ENCODE measurements at places on chromosomes 6 and 20.

DNA sequence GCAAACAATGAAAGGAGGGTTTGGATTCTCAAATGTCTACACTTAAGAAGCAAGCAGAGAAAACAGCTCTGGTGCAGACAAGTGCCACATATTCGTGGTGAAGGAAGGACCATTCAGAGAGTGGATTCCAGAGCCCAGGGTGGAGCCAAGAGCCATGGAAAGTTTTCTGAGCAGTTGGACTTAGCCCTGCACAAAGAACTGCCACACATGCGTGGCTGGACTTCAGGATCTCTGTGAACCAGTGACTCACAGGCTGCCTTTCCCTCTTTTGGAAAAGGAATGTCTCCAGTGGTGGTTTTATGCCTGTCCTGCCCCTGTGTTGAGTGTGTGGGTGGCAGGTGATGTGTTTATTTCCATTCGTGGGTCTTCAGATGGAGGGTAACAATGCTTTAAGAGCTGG, 489.5 kb downstream of the CDH26 start:
- DNase-seq = no peak

GRCh38 chr6:92648364-92649086, 770.8 kb downstream of the EPHA7 start:
- DNase-seq = no peak

DNA sequence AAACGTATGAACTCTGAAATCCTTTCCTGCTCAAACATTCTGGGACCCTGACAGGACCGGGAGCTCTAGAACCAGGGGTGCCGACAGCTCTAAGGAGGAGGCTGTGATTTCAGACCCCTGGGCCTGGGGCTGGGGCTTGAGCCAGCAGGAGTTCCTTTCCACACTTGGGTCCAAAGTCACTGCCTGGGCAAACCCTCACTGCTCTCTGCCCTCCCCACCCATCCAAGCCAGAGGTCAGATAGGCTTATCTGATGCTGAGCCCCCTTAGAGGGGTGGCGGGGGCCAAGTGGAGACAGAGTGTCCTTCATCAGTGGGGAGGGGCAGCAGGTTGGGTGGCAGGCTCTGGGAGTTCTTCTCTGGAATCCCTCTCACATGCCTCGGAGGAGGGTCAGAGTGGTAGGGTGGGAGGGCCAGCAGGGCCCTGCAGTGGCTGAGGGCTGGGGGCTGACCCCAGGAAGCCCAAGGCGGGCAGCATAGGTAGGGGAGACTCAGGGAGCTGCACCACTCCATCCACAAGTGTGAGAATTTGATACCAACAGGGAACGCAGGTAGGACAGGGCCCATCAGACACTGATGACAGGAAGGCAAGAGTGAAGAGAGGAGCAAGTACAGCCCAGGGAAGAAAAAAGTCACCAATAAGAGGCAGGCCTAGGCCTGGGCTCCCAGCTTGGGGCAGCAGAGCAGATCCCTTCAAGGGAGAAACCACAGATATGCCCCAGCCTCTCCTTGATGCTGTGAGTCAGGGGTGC, 121.0 kb downstream of the MRPL14 start:
- DNase-seq = peak; percentile 17

DNA sequence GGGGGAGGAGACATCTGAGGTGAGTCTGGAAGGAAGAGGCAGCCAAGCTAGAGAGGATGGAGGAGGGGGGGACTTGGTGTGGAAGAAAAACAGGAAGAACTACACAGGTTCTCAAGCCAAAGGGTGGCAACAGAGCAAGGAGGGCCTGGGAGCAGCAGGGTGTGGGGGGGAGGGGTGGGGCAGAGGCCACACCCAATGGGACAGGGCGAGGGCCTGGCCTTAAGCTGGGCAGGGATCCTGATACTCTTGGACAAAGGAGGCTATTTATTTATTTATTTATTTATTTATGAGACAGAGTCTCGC, 359.0 kb downstream of the ZFAND3 start:
- no peak for DNase-seq

DNA sequence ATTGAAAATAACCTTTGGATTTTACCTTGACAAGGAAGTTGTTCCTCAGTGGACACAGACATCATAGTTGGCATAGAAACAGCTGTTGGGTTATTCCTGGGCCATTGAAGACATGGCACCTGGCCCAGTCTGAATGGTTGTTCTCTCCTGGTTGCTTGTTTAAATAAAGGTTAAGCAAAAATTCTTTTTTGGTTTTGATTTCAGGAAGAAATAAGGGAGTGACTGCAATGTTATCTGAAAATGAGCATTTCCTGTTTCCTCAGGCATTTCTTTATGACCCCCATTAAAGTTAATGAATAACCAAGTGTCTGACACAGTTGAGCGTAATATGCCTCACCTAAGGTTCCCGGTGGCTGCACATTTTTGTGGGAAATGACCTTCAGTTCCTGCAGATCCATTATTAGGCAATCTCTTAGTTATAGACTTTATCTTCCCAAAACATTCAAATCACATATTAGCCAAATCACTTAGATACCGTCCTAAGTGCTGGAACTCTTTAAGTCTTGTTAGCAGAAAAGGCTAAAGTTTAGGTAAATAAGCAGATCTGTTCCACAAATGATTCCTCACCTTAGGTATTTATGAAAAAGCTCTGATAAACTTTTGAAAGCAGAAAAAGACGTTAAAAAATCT, 648.7 kb upstream of the FLRT3 start:
- DNase-seq = no peak

GRCh38 chr20:43492101-43492500, 15.4 kb upstream of the L3MBTL1 start:
- DNase-seq = no peak

GRCh38 chr20:50050660-50051308, 62.2 kb downstream of the UBE2V1 start:
- DNase-seq = no peak

- peak; percentile 96 for DNase-seq
Observed at GRCh38 chr6:121780325-121781321, 345.2 kb downstream of the GJA1 start.

GRCh38 chr6:9621276-9621675, 793.6 kb downstream of the TFAP2A start:
- DNase-seq = peak; percentile 49

DNA sequence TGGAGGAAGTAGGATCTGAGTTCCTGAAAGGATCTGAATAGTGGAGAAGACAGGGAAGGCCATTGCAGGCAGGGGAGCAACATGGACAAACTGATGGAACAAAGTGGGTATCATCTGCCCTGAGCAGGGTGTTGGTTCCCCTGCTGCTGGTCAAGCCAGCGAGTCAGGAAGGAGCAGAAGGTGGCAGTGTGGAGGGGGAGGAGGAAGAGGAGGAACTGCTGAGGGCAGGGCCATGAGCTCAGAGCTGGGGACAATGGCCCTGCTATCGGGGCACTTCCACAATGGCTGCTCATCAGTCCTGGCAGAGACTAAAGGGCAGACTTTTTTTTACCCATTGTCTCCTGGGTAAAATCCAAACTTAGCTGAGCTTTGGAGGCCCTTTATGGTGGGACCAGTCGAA, 13.6 kb downstream of the CNBD2 start:
- DNase-seq = no peak

DNA sequence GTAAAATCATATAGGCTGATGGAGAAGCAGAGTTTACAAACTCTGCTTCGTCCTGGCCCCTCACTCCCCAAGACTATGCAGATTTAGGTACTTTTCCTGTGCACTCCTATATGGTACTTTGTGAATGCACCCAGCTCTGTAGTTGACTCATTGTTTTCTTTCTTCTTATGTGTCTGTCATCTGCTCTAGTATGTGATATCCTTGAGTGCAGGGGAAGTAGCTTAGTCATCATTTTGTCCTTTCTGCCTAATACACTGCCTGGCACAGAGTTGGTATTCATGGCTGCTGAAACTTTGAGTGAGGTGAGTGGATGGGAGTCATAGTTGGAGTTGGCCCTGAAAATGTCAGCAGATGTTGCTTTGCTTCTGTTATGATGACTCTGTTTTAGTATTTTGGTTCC, 222.6 kb downstream of the RNF144B start:
- no peak for DNase-seq

Measured in fibroblast of the aortic adventitia (primary cell).